ENCODE measurements at places on chromosomes 6 and 20.

DNA sequence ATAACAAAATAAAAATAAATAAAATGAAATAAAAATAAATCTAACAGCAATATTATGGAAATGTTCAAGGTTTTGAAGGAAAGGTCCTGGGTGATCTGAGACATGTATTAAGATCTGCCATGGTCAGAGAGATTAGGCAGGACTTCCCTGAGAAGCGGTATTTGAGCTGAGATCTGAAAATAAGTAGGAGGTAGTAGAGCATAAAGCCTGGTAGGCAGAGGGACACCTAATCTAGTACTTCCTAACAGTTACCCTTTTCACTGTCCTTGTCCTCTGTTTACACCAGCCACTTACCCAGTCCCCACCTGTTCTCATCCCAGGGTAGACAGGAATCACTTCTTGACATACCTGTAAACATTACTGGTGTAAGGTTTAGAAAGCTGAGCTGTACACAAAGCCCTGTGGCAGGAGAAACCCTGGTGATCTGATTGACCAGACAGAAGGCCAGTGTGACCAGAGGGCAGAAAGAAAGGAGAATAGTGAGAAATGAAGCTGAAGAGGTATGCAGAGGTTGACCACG is 8.3 kb upstream of the ZNF318 start:
- DNase-seq = no peak

DNA sequence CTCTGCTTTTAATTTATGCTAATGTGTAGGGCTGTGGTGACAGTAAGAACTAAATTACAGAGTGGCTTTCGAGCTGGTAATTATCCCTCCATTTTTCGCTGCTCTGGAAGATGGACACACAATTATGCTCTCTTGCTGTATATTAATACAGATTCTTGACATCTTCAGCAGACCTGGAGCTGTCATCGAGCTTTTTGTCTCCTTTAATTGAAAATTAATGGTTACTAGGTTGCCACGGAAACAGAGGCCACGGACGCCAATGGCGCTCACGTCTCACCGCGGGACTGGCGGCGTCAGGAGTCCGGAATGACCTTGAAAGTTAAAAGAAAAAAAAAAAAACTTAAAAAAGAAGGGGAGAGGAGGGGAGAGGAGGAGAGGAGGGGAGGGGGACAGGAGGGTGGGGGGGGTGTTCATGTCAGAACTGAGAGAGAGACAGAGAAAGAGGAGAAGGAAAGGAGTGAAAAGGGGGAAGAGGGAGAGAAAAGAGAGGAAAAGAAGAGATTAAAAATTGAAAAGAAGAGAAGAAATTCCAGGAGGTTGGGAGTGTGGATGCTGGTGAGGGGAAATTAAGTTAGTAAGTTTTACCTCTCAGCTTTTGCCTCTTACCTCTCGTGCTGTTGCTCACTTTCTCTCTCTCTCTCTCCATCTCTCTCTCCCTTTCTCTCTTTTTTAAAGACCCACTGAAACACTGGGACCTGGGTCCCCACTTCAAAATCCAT is 22.1 kb upstream of the FOXP4 start:
- DNase-seq = no peak

DNA sequence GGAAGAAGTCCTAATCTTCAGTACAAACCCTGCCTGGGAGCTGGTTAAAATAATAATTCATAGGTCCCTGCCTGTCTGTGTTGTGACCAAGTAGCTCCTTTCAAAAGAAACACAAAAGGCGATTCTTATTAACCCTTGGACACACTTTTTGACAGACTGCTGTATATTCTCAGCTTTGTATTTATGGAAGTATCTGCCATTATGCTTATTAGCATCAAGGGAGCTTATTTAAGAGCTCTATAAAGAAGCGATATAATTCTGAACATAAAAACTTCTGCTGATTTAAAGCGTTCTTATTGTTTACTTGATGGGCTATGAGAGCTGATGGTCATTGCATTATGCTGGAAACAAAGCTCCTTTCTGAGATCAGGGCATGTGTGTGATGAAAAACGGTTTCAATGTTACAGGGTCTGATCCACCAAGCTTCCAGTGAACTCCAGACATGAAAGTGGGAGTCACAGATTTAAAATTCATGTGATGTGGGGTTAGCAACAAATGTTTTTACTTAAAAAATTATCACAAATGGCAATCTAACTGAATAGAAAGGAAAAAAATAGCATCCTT is 181.8 kb upstream of the PDE10A start:
- DNase-seq = no peak

DNA sequence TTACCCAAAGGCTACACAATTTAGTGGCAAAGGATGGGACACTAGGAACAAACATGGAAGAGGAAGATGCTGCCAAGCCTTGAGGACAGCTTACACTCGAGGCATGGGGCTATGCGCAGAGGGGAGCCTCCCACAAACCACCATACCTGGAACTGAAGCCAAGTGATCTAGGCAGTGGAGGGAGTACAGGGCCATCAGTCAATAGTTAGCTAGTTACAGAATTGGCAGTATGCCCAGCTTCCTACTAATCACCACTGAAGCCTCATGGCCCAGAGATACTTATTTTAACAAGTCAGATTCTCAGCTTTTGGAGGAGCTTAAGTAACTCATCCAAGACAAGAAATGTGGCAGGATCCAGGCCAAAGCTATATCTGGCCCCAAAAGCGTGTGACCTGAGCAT is 226.6 kb upstream of the MOCS1 start:
- DNase-seq = no peak

DNA sequence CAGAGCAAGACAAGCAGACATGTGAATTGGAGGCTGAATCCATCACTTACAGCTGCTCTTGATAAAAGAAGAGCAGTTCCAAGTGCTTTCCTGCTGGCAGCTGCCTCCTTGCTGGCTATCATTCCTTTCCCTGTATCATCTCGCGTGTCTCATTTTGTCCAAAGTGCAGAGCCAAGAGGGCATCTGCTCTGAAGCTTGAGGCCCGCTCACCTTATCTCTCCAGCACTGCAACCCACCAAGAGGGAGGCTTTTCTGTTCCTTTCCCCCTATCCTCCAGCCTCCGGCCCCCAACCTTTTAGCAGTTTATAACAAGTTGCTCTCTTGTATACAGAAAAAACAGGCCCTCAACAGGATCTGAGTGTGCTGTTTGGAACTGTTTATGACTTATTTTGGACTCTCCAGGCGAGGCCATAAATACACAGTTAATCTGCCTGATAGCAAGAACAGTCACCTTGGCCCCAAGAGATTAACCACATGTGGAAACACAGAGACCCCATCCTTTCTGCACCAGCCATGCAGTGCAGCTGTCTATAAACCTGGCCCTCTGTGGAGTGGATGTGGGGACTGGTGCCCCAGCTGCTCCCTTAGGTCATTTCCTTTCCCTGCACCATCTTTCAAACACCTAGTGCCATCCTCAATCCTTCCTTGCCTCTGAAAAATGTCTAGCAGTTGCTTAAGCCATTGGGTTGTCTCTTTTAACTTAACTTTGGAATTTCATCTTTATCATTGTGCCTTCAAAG is 172.5 kb upstream of the FERMT1 start:
- no peak for DNase-seq

- no peak for DNase-seq
Measured at GRCh38 chr20:23011008-23011721, 23.9 kb upstream of the SSTR4 start.

- peak; percentile 64 for DNase-seq
Measured at GRCh38 chr6:32940656-32941213, at the start of gene HLA-DMB. Gene HLA-DMB, minus strand, starts transcription at chr6:32941028. Its CDS starts 221 bp downstream, at chr6:32940807.

DNA sequence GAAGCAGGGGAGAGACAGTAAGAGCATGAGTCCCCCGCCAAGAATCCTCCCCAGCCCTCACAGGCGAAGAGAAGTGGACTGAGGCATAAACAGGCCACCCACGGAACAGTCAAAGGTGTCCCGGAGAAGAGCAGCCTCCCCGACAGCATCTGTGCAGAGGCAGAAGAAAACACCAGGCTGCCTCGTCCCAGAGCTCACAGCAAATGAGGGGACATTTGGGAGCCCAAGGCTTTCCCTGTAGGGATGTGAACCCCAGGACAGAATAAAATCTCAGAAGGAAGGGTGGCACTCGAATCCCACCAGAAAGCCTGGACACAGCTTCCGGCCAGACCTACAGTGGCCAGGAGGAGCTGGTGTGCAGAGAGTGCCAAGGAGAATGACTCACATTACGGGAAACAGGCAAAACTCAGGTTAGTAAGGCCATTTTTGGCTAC is 90.4 kb downstream of the DLL1 start:
- DNase-seq = no peak

GRCh38 chr20:62827311-62828038 is 10.6 kb downstream of the COL9A3 start:
- DNase-seq = no peak

GRCh38 chr6:170137911-170138910 is 152.7 kb downstream of the DLL1 start:
- DNase-seq = no peak

- no peak for DNase-seq
Measured at GRCh38 chr6:39965751-39966150, 31.5 kb upstream of the MOCS1 start.

DNA sequence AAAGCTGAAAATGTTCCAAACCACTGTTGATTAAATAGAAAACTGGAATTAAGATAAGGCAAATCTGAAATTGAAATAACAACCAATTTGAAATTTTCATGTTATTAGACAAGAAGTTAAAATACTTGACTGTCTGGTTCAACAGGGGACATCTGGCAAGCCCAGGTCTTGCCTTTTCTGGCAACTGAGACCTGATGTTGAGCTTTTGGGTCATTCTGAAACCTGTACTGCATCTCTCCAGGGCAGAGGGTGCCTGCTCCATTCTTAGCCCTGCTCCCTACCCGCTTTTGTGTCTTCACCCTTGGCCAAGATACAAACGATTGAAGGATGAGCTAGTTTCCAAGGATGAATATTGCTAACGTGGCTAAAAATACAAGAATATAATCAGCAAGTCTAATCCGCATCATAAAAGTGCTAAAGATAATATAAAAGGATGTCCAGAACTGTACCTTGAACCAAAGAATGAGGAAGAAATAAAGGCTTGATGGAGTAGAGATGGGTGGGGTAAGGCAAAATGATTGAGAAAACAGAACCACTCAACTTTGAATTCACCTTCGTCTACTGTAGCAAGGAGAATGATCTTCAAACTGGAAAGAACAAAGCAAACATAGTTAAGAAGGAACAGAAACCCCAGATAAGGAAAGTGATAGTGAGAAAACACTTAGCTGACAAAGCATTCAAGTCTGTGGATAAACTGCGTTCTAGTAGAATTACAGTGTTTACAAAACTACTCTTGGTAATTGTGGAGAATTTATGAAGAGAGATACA is 109.8 kb upstream of the MAN1A1 start:
- no peak for DNase-seq

- DNase-seq = no peak
Measured at GRCh38 chr6:111722179-111722731, 116.6 kb upstream of the TRAF3IP2 start.

GRCh38 chr20:2805689-2806350 is 5.4 kb upstream of the CPXM1 start:
- DNase-seq = no peak

- no peak for DNase-seq
Measured at GRCh38 chr6:170045981-170046667, 244.8 kb downstream of the DLL1 start.

GRCh38 chr20:2210646-2211552 is 84.9 kb upstream of the TGM3 start:
- DNase-seq = peak; percentile 77

GRCh38 chr6:84411060-84411629 is 183.7 kb upstream of the CEP162 start:
- DNase-seq = peak; percentile 49

DNA sequence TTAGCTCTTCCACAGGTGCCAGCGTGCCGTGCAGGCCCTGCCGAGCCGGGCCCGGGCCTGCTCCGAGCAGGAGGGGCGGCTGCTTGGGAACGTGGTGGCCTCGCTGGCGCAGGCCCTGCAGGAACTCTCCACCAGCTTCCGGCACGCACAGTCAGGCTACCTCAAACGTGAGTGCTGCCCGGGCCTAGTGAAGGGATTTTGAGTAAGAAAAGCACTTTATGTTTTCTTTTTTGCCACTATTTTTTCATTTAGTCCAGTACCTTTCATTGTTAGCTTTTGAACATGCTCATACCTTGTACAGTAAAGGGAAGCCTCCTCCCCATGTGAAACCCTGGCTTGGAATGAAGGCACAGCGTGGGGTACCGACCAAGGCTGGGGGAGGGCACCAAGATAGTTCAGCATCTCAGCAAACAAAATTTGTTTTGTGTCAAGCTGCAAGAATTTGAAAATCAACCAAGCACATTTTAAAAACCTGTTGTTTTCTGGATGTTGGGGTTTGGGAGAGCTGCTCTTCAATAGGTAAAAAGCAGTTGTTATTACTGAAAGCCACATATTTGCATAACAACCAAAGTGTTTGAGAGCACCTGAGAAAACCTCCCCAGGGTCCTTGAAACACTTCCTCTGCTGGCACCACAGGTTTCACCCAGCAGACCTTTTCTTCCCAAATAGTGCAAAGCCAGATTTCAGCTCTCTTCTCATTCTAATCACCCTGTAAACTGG is 18.4 kb downstream of the STX16 start:
- DNase-seq = no peak

- DNase-seq = no peak
Measured at GRCh38 chr6:157885211-157885788, 62.3 kb downstream of the SNX9 start.

DNA sequence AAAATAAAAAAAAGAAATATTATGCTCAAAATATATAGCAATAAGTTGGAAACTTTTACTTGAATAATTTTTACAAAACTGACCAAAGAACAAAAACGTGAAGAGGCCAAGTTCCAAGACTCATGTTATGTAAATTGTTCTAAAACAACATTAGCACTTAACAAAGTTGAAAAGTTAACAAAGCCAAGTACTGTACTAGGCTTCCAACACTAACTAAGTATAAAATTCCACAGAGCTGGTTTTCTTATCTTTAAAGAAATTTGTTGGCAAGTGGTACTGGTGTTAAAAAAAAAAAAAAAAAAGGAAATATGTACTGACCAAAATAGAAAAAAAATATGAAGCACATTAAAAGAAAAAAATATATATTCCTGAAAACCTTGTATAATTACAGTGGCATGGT is 127.8 kb downstream of the SLC16A10 start:
- DNase-seq = no peak

DNA sequence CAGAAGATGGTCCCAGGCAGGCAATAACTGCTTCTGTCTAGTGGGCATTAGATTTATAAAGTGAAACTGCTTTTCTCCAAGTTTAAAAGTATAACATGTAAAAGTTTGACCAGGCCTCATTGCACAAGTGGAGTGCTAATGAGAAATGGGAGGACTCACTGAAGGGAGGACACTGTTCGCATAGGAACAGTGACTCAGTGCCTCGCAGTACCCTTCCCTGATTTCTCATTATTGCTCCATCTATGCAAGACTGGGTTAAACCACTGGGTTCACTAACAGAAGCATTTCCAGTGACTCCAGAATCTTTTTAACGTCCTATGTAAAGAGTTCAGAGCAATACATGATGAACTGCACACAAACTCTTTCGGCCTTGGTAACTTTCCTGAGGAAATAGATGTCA is 79.6 kb downstream of the PCSK2 start:
- no peak for DNase-seq

GRCh38 chr6:80640176-80640575 is 533.7 kb downstream of the BCKDHB start:
- no peak for DNase-seq

DNA sequence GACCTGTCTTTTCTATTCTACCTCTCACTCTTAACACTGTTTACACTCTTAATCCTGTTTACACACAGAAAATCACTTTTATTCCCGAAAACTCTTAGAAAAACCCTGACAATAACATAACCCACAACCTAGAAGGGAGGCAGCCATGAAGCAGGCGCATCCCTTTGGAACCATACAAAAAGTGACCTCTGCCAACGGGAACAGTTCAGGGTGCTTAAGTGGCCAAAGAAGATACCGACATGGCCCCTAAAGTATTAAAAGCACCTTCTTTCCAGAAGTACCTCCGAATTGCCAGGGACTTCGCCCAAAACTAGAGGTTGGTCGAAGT is 490 bp downstream of the MMUT start:
- no peak for DNase-seq
